ENCODE measurements at places on chromosomes 1 and 21. TPM values are rescaled to one million over a fixed set of nuclear protein-coding genes. Genes with fewer than 3 reads are reported as not detected.

Gene NR5A2
- 2.2 TPM for total RNA-seq

Gene CD1B
- not detected for total RNA-seq

Gene TNFRSF9
- total RNA-seq = 0.68 TPM

Gene PRPF38A
- 16.6 TPM for total RNA-seq

Gene C1QA
- total RNA-seq = 35.5 TPM

Gene LAMB3
- 0.83 TPM for total RNA-seq

Gene RNU1-2
- total RNA-seq = not detected

Gene CHD5
- not detected for total RNA-seq

Gene CCDC24
- 0.67 TPM for total RNA-seq

Gene VPS72
- total RNA-seq = 38.1 TPM

Gene RSPO1
- 13.2 TPM for total RNA-seq

Gene STPG1
- total RNA-seq = 6.0 TPM

Gene THEMIS2
- total RNA-seq = 4.1 TPM

Gene CHRM3
- 0.45 TPM for total RNA-seq

Gene IL12RB2
- not detected for total RNA-seq

Gene VHLL
- not detected for total RNA-seq

Gene NOC2L
- 44.3 TPM for total RNA-seq

Gene BACE2
- total RNA-seq = 22.8 TPM

All from heart left ventricle (tissue), 16 donors.